ENCODE measurements at places on chromosomes 4 and X. TPM values are rescaled to one million over a fixed set of nuclear protein-coding genes. Genes with fewer than 3 reads are reported as not detected.

DNA sequence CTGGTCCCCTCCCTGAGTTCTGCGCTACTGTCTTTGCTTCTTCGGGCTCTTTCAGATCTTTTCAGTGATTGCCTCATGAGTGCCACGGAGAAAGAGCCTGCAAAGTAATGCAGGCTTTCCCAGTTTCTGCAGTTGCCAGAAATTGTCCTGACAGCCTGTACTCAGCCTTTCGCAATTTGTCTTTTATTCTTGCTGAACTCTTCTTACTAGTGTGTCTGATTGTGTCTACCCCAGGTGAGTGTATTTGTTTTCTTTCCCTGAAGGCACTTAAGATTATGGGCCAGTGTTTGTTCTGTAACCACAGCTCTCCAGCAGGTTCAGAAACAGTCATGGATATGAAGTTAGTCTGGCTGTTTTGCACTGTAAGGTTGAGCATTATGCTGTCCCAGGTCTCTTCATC is 47.1 kb downstream of the FAM193A start:
- H3K27me3 ChIP-seq: no peaks in the 10 kb centered on the region
- no peaks in the 10 kb centered on the region for H3K36me3 ChIP-seq
- H3K4me3 ChIP-seq: no peak overlapping the region
- H3K27ac ChIP-seq: peak overlapping the region; percentile 83
- DNase-seq: no peak

Gene ARX
- total RNA-seq: 5.3 TPM

GRCh38 chr4:169150806-169151205 is 120.0 kb downstream of the SH3RF1 start:
- no peak for DNase-seq
- no peaks in the 10 kb centered on the region for H3K36me3 ChIP-seq
- no peaks in the 10 kb centered on the region for H3K27me3 ChIP-seq

DNA sequence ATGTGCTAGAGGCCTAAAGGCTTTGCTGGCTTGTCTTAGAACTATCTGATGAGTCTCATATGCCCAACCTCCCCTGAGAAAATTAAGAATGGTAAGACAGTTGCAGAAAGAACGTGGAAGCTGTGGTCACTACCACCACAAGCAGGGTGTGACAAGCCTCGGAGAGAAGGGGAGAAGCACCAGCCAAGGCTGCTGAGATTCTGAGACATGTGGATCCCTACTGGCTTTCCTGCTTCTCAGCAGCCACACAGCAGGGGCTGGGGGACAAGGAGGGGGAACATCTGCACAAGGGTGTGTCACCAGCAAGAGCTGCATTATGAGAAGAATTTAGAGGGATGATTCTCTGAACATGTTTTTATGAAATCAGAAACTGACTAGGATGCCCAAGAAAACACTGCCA is 19.4 kb downstream of the TAPT1 start:
- peaks cover 12% of the 10 kb centered on the region for H3K4me1 ChIP-seq
- peak; percentile 11 for DNase-seq
- H3K27me3 ChIP-seq: no peaks in the 10 kb centered on the region
- H3K27ac ChIP-seq: no peak overlapping the region
- no peaks in the 10 kb centered on the region for H3K36me3 ChIP-seq

DNA sequence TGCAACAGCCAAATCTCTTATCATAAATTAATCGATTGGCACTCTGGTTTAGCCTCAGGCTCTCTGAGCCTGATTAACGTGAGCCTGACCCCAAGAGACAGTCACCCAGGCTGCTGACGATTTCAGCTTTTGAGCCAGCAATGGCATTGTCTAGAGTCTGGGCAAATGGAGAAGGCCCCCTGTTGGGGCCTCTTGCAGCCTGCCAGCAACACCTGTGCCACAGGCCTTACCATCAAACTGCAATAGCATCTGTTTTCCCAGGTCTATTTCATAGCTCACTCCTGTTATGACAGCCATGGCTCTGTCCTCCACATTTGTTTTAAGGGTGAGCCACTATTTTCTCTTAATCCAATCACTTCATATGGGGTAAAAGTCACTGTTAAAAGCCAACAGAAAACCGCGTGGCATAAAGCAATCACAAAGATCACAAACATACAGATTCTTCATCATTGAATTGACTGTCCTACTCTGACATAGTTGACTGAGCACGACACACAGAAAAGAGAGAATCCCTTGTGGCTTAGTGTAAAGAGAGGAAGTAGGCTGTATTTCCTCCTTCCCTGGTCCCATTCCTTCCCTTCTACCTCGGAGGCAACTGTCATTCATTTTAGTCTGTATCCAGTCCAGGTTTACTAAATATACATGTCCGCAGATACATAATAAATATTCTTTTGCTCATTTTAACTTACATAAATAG is 47.8 kb downstream of the SLC9A7 start:
- H3K4me1 ChIP-seq: no peaks in the 10 kb centered on the region
- peak; percentile 17 for DNase-seq
- H3K4me3 ChIP-seq: no peak overlapping the region
- H3K27ac ChIP-seq: no peak overlapping the region
- H3K36me3 ChIP-seq: no peaks in the 10 kb centered on the region

DNA sequence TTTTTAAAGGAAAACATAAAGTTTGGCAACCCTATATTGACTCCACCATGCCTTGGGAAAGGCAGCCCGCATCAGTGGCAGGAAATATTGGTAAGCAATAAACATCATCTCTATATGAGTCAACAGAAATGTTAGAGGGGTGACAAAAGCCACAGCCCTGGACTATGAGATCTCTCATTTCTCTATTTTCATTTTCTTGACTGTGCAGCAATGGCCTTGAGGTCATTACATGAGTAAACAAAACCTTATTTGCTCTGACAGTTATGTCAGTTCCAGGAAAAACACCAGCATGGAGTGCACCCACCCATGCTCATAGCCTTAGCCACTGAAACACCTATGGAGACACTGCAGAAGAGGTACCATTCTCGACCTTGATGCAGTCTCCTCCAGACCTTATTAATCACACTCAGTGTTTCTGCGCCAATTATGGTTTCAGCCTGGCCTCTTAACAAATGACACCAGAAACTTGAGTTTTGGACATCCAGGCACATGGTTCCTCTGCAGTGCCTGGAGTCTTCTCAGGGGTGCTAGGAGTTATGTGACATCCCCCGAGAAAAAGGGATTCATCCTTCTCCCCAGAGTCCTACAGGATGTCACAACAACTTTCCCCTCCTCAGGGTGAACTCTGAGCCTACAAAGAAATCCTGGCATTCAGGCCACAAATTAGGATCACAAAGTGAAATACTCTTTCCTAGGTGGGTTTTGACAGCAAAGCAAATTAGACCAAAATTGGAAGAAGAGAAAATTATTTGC is 16.0 kb upstream of the HPGD start:
- H3K27ac ChIP-seq: no peak overlapping the region
- no peak overlapping the region for H3K4me3 ChIP-seq
- H3K4me1 ChIP-seq: no peaks in the 10 kb centered on the region
- H3K27me3 ChIP-seq: no peaks in the 10 kb centered on the region
- no peaks in the 10 kb centered on the region for H3K36me3 ChIP-seq

Gene LCORL
- total RNA-seq: 53.6 TPM

Gene BEX2
- 45.4 TPM for total RNA-seq

Gene MAGEB17
- 0.09 TPM for total RNA-seq

Gene KCNE5
- total RNA-seq: 1.3 TPM

Gene ZNF711
- total RNA-seq: 34.7 TPM

- DNase-seq: no peak
- no peak overlapping the region for H3K4me3 ChIP-seq
- H3K27me3 ChIP-seq: no peaks in the 10 kb centered on the region
- H3K36me3 ChIP-seq: no peaks in the 10 kb centered on the region
- H3K4me1 ChIP-seq: no peaks in the 10 kb centered on the region
Measured at GRCh38 chr4:136731025-136731424, 801.3 kb downstream of the PCDH18 start.

DNA sequence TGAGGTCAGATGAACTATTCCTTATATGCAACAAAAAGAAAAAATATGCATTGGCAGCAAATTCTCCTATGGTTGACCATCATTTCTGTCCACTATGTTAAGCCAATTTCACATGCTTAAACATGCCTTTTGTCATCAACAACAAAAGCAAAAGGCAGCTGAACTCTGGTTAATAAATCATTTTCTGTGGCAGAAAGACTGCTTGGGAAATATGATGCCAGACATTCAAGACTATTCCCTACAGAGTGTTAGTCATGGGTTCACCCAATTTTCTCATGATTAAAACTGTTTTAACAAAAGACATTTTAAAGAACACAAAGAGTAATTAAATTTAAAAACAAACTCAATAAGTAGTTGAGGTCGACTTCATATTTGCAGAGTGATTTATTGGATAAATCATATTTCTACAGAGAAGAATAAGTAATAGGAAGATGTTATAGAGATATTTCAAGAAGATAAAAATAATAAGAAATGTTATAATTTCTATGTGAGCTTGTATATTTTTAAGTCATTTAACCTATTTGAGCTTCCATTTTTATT is 890.6 kb downstream of the STPG2 start:
- DNase-seq: no peak
- H3K36me3 ChIP-seq: no peaks in the 10 kb centered on the region
- H3K4me3 ChIP-seq: no peak overlapping the region
- H3K27ac ChIP-seq: no peak overlapping the region
- H3K27me3 ChIP-seq: no peaks in the 10 kb centered on the region
- H3K4me1 ChIP-seq: no peaks in the 10 kb centered on the region

GRCh38 chrX:13430136-13430827 is 110.4 kb upstream of the ATXN3L start:
- H3K27ac ChIP-seq: no peak overlapping the region
- DNase-seq: no peak
- H3K36me3 ChIP-seq: no peaks in the 10 kb centered on the region
- no peaks in the 10 kb centered on the region for H3K27me3 ChIP-seq
- peaks cover 13% of the 10 kb centered on the region for H3K4me1 ChIP-seq

Gene BMPR1B
- total RNA-seq: 1.4 TPM

DNA sequence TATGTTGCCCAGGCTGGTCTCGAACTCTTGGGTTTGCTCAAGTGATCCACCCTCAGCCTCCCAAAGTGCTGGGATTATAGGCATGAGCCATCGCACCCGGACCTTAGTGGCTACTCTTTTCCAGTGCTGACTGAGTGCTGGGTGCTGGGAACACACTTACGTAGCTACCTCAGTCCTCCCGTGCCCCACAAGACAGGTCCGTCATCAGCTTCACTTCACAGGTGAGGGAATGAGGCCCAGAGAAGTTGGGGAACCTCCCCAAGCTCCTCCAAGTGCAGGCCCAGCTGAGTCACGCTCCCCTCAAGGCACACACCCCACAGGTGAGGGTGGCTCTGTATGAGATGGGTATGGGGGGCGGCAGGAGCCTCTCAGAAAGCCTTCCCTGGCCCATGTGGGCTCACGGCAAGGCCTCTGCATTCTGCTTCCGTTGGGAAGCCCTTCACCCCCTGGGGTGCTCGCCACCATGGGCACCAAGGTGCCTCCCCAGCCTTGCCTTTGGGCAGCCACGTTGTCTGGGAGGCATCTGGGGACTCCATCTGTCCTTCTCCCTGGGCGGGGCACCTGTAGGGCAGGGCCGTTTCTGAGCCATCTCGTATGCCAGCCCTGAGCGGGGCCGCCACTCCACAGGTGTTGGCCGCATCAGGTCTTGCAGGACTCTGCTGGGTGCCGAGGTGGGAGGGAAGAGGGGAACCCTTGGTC is 28.4 kb downstream of the NSG1 start:
- H3K27me3 ChIP-seq: no peaks in the 10 kb centered on the region
- no peaks in the 10 kb centered on the region for H3K36me3 ChIP-seq
- no peak overlapping the region for H3K4me3 ChIP-seq

Gene RPL36A
- total RNA-seq: 2,927 TPM

DNA sequence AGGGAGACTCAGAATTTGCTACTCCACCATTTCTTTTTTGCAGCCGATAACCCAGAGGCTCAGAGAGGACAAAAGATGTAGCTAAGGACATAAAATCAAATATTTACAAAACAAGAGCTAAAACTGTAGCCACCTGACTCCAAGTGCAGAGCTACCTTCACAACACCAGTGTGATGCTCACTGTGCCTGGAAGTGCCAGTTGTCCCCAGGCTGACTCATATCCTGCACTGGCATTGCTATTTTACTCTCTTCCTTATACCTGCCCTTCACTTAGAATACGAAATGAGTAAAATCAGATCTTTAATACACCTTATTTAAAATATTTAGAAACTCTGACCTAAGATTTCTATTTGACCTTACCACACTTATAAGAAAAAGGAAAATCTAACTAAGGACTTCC is 39.5 kb downstream of the SLC7A11 start:
- no peak overlapping the region for H3K4me3 ChIP-seq
- H3K27ac ChIP-seq: no peak overlapping the region
- no peaks in the 10 kb centered on the region for H3K36me3 ChIP-seq
- no peak for DNase-seq

DNA sequence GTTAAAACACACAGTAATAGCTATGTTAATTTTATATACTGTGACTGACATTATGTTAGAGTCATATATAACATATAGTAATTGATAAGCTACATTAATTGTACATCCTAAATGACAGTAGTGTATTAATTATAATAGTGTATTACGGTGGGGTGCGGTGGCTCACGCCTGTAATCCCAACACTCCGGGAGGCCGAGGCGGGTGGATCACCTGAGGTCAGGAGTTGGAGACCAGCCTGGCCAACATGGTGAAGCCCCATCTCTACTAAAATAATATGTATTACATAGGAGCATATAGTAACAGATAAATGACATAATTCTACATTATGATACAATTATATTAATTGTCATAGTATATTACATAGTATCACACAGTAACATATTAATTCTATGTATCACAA is 12.2 kb downstream of the ASMTL start:
- H3K36me3 ChIP-seq: peaks cover 5% of the 10 kb centered on the region
- H3K4me3 ChIP-seq: no peak overlapping the region
- H3K27me3 ChIP-seq: no peaks in the 10 kb centered on the region
- no peaks in the 10 kb centered on the region for H3K4me1 ChIP-seq
- DNase-seq: no peak

Gene SPARCL1
- not detected for total RNA-seq

DNA sequence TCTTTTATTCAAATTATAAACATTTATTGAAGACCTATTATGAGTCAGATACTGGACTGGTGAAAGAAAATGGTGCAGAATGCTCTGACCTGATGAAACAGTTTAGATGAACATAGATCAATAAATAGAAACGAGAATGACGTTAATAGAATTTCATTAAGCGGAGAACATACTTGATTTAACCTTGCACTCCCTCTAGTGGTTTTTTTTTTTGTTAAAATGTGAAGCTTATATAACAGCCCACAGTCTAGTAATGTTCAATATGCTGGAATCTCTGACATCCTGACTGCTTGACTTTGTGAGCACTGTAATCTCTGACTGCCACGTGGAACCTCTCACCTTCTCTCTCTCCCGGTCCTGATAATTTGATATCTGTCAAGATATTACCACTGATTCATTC is 32.3 kb downstream of the HDAC8 start:
- no peak overlapping the region for H3K4me3 ChIP-seq
- peak overlapping the region; percentile 27 for H3K27ac ChIP-seq
- no peak for DNase-seq
- no peaks in the 10 kb centered on the region for H3K36me3 ChIP-seq
- H3K27me3 ChIP-seq: no peaks in the 10 kb centered on the region
- H3K4me1 ChIP-seq: peaks cover 7% of the 10 kb centered on the region

- H3K27me3 ChIP-seq: no peaks in the 10 kb centered on the region
- H3K4me3 ChIP-seq: no peak overlapping the region
- H3K27ac ChIP-seq: no peak overlapping the region
- no peak for DNase-seq
- H3K4me1 ChIP-seq: no peaks in the 10 kb centered on the region
Measured at GRCh38 chr4:54050214-54050904, 14.0 kb downstream of the CHIC2 start.

GRCh38 chr4:156473151-156473550 is 498.4 kb downstream of the PDGFC start:
- no peak for DNase-seq
- H3K27me3 ChIP-seq: no peaks in the 10 kb centered on the region
- no peak overlapping the region for H3K27ac ChIP-seq
- H3K4me1 ChIP-seq: no peaks in the 10 kb centered on the region
- no peaks in the 10 kb centered on the region for H3K36me3 ChIP-seq

Data from neural progenitor cell (in vitro differentiated cells).